ENCODE measurements at places on chromosomes 3 and 15.

DNA sequence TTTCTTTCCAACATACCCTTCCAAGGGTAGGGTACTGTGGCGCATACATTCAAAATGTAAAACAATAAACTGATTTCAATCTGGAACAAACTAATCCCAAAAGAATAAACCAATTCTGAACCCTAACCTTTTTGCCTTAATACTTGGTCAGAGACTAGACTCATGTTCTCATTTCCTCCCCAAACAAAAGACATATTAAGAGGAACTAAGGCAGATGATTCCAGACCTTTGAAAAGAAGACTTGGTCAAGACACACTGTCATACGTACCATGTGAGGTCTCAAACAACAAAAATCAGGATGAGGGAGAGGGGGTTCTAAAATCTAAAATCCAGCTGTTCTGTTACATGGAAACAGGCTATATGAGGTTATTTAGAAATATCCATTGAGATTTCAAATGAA, 102.1 kb downstream of the RFTN1 start:
- no peak for DNase-seq

- DNase-seq: no peak
Measured at GRCh38 chr3:161393803-161394202, 22.5 kb upstream of the SPTSSB start.

GRCh38 chr3:63584681-63585080, 67.8 kb upstream of the SNTN start:
- no peak for DNase-seq

DNA sequence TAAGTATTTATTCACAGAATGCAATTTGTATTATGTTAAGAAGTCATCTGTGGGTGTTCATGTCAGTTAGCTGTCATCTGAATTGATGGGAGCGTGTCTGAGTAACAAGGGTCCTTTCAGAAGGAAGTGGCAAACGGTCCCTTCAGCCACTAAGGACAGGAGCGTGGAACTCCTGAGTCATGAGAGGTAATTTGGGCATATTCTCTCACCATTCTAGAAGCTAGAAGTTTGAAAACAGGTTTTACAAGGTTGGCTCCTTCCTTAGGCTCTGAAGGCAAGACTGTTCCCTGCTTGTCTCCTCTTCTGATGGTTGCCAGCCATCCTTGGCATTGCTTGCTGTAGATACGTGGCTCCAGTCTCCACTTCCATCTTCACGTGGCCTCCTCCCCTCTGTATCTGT, 19.7 kb downstream of the ABHD2 start:
- no peak for DNase-seq

- DNase-seq: peak; percentile 53
Measured at GRCh38 chr3:160921020-160921635, 165.1 kb downstream of the PPM1L start.
